ENCODE measurements at places on chromosomes 4 and X.

DNA sequence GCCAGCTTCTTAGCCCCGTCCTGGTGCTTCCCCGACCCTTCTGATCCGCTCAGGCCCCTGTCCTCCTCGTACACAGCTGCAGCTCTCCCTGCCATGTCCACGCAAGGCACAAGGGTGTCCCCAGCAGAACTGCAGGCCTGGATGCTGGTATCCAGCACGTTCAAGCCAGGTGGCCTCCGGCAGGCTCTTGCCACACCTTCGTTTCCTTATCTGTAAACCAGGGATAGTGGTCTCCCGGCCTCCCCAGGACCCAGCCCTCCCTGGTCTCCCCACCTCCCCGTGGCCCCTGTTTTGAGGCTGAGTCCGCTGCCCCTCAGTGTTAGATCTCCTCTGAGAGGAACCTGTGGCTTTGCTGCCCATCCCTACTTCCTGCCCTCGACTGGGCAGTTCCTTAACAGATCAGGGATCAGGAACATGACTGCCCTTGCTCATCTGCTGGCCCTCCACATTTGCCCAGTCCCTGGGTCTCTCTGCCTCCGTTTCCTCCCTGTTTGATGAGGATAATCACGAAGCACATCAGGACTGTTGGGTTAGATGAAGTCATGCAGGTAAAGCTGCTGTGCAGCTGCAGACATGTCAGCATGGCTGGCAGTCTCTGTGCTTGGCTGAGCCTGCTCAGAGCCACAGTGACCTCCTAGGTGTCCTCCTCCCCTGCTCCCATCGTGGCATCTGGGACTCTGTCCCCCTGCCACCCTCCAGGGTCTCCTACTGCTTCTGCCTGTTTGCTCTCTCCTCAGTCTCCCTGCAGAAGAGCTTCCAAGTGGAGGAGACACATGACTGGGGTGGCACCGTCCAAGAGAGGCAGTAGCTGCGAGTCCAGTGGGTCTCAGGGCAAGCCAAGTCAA, 32.9 kb downstream of the PIGG start:
- DNase-seq = no peak

- DNase-seq = no peak
Observed at GRCh38 chr4:181938631-181939030, 304.6 kb upstream of the TENM3 start.

DNA sequence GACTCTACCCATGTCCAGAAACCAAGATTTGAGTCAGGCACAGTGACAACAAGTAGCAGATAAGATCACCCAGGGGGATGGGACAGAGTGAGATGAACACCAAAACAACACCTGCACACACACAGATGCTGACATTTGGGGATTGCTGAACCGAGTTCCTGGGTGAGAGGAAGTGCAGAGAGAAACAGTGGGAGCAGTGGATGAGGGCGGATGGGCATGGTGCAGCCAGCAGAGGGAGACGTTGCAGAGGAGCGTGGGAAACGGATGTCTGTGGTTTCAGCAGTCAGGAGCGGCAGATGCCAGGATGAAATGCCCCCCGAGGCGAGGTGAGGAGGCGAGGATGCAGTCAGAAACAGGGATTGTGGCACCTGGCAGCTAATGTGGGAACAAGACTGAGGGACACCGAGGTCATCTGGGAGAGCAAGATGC, 78.6 kb upstream of the STS start:
- DNase-seq = no peak

DNA sequence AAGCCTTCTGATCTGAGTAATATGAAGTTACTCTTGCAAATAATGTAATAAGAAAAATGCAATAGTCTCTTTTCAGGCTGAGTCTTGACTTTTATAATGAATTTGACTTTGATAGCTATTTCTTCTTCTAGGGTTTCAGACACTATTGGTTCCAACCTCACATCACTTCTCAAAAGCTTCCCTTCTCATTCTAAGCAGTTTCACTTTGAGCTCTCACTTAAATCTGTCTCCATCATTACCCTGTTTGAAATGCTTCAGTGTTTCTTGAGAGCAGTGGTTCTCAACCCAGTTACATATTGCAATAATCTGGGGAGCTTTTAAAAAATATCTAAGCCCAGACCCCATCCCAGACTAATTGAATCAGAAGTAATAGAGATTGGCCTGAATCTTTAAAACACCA, 40.5 kb upstream of the BMP2K start:
- no peak for DNase-seq

- DNase-seq = no peak
Observed at GRCh38 chr4:126530996-126531585, 1101.7 kb upstream of the INTU start.

DNA sequence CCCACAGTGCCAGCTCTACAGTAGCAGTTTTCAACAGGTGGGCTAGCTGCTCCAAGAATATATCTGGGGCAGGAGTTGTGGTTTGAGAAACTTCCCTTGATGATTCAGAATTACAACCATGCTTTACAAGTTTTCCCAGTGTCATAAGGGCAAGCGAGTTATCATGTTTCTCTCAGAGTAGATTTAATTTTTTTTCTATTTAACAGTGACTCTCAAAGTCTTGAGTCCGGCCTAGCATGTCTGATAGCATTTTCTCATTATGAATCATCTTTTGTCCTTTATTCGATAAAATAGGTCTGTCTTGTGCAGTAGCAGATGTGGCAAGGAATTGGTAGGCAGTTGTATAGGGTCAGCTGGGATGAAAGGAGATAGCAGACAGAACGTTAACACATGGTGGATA, 62.2 kb upstream of the SPANXD start:
- no peak for DNase-seq

- no peak for DNase-seq
Observed at GRCh38 chr4:45425135-45425534, 698.7 kb downstream of the GABRG1 start.

- DNase-seq = no peak
Observed at GRCh38 chr4:188934320-188934962, 795.2 kb downstream of the TRIML1 start.

GRCh38 chr4:2074588-2074987, 15.5 kb downstream of the NAT8L start:
- DNase-seq = no peak

DNA sequence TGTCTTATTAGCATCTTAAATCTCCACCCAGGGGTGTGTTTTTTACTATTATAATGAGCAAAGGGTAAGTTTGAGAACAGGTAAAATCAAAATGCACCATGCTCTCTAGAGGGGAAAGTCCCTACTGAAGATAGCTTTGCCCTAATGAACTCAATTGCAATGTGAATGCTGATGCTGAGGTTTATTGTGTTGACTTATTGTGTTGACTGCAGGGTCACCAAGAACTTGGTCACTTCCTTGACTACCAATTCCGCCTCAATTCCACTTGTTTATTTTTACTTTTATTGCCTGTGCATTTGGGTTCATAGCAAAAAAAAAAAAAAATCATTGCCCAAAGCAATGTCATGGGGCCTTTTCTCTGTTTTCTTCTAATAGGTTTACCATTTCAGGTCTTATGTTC, 67.7 kb upstream of the SRD5A3 start:
- DNase-seq = no peak

DNA sequence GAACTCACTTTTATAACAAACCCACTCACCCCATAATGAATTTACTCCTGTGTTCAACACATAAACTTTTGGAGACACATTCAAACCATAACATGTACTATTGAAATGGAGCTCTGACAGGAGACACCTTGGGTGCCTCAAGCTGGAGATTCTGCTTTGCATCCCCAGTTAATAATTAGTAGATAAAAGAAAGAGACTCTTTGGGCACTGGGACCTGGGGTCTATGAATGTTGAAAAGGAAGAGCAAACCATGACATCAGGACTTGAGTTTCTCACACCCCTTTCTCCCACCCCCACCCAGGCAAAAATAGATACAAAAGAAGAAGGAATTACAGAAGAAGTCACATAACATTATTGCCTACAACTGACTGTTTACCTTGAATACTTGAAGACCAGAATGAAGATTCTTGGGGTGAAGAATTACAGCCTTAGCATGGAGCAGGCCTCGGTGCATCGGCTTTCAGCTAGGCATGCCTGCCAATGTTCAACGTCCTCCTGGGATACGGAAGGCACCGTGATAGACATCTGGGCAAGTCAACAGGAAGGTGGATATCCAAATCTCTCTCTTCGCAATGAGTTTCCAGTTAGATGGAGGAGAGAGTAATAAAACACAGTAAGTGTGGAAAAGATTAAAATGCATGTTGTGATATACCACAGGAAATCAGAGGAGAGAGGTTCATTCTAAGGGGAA, 316.0 kb downstream of the TRIML1 start:
- no peak for DNase-seq

GRCh38 chr4:140096483-140096861, 57.5 kb downstream of the MAML3 start:
- DNase-seq = no peak

GRCh38 chrX:139890991-139891700, 41.7 kb downstream of the ATP11C start:
- no peak for DNase-seq

GRCh38 chrX:122940199-122940598, 243.9 kb upstream of the GRIA3 start:
- DNase-seq = no peak

DNA sequence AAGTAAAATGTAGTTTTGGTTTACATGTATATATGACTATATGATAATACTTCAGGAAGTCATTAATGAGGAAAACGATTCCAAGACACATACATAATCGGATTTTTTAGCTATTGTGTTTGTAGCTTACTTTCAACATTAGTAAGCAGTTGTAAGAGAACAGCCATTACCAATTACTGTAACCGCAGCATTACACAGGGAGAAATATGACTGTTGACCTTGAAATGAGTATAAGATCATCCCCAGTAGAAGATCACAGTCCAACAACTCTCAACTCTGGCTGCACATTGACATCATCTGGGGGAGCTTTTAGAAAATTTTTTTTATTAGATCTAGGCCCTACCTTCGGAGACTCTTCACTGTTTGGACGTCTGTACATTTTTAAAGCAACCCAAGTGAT, 762.0 kb upstream of the MAGEB2 start:
- no peak for DNase-seq

GRCh38 chr4:75777589-75777988, 53.2 kb downstream of the USO1 start:
- DNase-seq = no peak

DNA sequence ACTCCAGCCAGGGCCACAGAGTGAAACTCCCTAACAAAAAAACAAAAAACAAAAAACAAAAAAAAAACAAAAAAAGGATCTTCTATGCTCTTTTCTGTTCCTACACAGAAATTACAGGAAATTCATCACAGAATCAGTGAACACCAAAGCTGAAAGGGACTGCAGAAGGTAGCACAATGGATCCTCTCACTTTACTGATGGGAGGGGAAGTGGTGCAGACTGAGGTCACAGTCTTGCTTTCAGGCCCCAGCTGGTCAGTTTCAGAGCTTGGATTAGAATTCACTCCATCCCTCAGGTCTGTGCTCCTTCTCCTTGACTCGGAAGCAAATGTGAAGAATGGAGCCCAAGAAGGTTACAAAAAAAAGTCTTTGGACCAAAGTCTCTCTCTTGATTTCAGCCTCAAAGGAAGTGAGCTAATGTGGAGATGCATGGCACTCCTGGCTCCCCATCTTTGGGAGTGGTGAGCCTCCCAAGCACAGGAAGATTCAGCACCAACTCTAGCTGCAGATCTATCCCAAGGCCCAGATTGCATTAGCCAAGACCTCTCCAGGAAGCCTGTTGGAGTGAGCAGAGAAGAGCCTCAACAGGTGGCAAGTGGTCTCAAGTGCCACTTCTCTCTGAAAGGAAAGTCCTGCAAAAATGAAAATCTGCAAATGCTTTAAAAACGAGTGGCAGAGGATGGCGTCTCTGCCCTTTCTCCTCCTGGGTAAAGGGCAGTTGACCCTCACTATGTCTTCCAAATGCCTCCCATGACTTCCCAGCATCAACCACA, 176.0 kb downstream of the MAML3 start:
- DNase-seq = no peak

- no peak for DNase-seq
Observed at GRCh38 chr4:182556580-182556979, 313.4 kb downstream of the TENM3 start.

GRCh38 chr4:119721878-119722277, 93.3 kb upstream of the PDE5A start:
- no peak for DNase-seq

DNA sequence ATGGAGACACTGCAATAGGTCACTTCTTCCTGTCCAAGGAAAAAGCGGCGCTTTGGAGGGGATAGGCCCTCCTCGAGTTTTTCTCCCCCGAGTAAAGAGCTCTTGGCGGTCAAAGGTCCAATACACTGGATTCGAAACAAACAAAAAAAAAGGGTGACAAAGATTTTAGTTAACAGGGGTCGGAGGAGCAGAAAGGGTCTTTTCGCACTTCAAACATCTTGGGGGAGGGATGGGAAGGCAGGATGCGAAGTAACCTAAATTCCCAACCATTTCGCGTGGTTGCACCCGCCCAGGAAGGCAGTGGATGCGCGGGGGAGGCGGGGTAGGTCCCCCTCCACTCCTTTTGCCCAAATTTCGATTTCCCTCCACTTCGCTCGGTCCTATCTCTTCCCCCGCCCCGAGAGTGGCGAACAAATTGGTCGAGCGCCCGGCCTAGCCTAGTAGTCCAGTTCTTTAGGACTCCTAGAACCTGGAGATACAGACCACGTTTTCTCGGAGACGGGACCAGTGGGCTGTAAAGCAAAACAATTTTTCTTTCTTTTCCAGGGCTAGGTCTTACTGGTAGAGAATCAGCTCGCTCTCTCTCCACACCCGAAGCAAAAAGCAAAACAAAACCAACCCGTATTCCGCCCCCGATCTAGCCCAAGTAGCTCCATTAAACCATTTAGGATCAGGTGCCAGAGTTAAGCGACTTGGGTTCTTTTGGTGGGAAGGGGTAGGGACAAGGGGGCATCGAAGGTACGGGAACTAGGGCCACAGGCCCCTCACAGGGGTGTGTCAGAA, 2.0 kb upstream of the STAG2 start:
- no peak for DNase-seq

DNA sequence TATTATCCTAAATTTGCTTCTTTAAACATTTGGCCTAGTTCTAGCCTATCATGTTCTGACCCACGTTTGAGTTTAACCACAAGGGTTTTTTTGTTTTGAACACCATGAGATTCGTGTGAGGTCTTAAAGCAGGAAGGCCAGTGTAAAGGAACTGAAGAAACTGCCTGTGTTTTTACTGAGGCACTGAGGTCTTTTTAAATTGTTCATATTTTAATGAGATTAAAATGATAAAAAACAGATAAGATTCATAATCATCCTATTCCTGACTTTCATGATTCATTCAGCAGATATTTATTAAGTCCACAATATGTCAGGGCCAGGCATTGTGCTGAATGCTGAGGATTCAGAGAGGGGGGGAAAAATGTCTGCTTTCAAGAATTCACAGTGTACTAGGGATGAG, 3.2 kb downstream of the RPS6KA3 start:
- no peak for DNase-seq

DNA sequence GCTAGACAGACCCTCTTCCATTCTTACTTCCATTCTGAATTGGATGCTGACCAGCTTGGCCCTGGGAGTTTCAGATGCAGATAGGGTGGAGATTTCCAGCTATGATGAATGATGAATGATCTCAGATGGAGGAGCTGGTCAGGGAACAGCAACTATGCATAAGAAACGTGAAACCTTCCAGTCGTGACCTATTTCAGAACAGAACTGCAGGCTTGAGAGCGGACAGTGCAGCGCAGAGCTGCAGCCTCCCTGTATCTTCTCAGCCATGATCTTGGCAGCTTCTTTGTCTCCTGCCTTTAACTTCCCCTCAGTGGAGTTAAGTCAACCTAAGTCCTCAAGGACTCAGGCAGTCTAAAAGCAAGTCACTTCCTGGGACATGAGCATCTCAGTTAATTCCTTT, 43.3 kb upstream of the HAND2 start:
- DNase-seq = no peak
